ENCODE measurements at places on chromosomes 2 and 18.

GRCh38 chr18:68121308-68121707 is 593.6 kb downstream of the TMX3 start:
- DNase-seq, result no peak

GRCh38 chr18:27838225-27838624 is 338.7 kb downstream of the CDH2 start:
- no peak for DNase-seq

DNA sequence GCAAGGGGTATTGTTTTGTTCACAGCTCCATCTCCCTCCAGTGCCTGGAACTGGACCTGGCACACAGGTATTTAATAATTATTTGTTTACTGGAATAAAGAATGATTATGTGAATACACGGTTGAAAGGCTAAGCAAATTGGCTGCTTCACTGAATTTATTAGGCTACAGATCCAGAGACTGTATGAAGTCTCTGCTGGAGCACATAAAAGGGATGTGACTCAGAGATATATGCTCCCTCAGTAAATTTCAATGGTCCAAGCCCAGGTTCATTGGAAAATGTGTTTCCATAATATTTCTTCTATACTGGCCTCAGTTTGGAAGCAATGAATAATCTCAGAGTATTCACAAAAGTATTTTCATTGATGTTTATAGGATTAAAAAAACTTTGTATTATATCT is 121.5 kb upstream of the SCN1A start:
- no peak for DNase-seq

- no peak for DNase-seq
Measured at GRCh38 chr2:146301287-146301686, 1543.5 kb upstream of the ACVR2A start.

DNA sequence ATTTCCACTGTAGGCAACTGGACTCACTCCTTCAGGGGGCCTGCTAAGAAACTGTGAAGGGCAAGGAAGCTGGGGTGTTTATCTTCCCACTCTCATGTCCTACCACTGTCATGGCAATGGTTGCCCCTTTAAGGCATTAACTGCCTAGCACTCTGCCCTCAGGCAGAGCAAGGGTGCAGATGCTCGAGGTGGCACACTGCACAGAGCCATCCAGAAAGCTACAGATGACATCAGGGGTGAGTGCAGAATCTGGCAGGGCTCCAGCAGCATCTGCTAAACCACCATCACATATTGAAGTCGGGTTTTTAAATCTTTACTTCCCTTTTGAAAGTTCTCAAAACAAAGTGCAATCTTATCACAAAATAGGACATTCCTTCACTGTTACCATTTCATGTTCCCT is 75.4 kb downstream of the RAPGEF4 start:
- DNase-seq, result peak; percentile 63

- no peak for DNase-seq
Measured at GRCh38 chr2:15802657-15803542, 137.4 kb upstream of the MYCN start.

GRCh38 chr2:118569876-118570535 is 277.4 kb downstream of the EN1 start:
- no peak for DNase-seq

GRCh38 chr2:234881413-234882241 is 70.2 kb upstream of the SH3BP4 start:
- peak; percentile 77 for DNase-seq
